Glutamatergic neuron (in vitro differentiated cells): ENCODE measurements at places on chromosomes 3 and 15.
A peak's percentile ranks its signal among the peaks of the same experiment; 100 is the strongest.

GRCh38 chr15:101499863-101500713, 10.6 kb upstream of the PCSK6 start:
- no peak for DNase-seq

DNA sequence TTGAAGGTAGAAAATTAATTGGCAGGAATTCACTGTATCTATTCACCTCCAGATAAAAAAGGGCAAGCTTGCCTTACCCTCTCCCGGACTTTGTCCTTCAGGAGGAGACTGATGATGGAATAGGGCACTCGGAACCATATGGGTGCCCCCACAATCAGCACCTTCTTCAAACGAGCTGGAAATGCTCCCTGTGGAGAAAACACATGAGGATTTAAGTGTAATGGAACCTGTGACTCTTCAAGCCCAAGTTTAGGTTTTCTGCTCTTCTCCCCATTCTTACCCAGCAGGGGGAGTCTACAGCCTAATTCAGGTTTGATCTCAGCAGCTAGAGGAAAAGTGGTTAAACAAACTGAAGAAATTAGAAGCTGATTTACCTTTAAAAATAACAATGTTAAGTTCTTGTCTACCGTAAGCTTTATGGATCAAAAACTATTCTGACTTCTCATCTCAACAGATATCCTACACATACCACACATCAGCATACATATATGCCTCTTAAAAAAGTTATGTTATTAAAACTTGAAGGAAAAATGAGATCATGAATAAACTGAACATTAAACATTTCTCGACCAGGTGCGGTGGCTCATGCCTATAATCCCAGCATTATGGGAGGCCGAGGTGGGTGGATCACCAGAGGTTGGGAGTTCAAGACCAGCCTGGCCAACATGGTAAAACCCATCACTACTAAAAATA, 57.5 kb upstream of the SIN3A start:
- no peak for DNase-seq

GRCh38 chr15:45522328-45523165, at the start of gene SLC30A4:
TSS of gene SLC30A4 (minus strand) at chr15:45522755. CDS start at chr15:45522354, 401 bp downstream.
- DNase-seq: peak; percentile 59

GRCh38 chr15:99504823-99505551, 60.8 kb upstream of the MEF2A start:
- no peak for DNase-seq

GRCh38 chr3:46536758-46537157, 29.3 kb downstream of the LRRC2 start:
- DNase-seq: no peak
